ENCODE measurements at places on chromosomes 7 and 10.
A peak's percentile ranks its signal among the peaks of the same experiment; 100 is the strongest.

- peak; percentile 87 for DNase-seq
- H3K36me3 ChIP-seq, result no peaks in the 10 kb centered on the region
- H3K4me1 ChIP-seq, result peaks cover 25% of the 10 kb centered on the region
- H3K27ac ChIP-seq, result peak overlapping the region; percentile 78
- H3K27me3 ChIP-seq, result no peaks in the 10 kb centered on the region
These were observed 282.1 kb downstream of the CCDC3 start for GRCh38 chr10:12719365-12719764.

GRCh38 chr10:17984056-17984455, 32.3 kb downstream of the SLC39A12 start:
- no peaks in the 10 kb centered on the region for H3K27me3 ChIP-seq
- H3K36me3 ChIP-seq, result no peaks in the 10 kb centered on the region
- no peak overlapping the region for H3K27ac ChIP-seq
- no peaks in the 10 kb centered on the region for H3K4me1 ChIP-seq
- no peak for DNase-seq

DNA sequence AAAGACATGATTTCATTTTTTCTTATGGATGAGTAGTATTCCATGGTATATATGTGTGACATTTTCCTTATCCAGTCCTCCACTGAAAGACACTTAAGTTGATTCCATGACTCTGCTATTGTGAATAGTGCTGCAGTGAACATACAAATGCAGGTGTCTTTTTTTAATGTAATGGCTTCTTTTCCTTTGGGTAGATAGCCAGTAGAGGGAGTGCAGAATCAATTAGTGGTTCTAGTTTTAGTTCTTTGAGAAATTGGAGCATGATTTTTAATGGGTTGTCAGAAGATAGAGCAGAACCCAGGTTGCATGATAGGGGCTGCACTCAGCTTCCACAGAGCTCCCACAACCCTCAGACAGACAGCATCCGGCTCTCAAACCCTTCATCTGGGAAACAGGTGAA, 152.9 kb upstream of the PLXDC2 start:
- H3K4me3 ChIP-seq, result no peak overlapping the region
- H3K4me1 ChIP-seq, result peaks cover 14% of the 10 kb centered on the region
- H3K27me3 ChIP-seq, result no peaks in the 10 kb centered on the region
- H3K27ac ChIP-seq, result no peak overlapping the region
- no peaks in the 10 kb centered on the region for H3K36me3 ChIP-seq

DNA sequence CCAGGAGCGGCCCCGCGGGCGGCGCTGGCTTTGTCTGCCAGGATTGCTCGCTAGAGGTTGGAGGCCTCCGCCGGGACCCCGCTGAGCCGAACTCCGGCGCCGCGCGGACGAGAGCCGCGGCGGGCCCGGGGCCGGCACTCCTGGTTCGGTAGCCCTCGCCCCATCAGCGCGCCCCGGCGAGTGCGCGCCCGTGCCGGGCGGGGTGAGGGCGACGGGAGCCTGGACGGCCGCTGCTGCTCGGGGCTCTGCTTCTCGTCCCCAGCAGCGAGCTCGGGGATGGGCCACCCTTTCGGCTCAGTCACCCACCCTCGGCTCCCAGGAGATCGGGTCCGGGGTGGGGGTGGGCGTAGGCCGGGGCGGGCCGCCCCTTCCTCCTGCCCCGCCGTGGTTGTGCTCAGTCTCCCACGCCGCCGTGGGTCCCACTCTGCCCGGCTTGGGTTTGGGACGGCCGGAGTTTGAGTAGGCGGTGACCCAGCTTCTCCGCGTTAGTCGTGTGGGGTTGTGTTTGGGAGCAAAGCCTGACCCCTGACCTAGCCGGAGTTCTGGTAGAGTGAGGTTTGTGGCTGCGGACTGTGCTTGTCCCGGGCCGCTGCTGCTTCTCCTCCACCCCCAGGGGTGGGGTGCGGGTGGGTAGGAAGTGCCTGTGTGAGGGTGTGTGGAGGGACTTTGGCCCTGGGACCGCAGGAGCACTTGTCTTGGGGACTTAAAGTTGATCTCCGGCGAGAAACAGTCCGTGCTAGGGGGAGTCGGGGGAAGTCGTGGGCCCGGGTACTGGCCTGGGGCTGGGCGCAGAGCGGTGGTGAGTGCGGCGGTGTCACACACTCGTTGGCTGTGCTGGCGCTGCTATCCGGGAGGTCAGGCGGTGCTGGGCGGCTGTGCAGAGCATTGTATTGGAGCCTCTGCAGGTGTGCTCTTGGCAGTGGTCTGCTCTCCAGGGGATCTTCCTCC, 677 bp downstream of the TSPAN14 start:
- H3K36me3 ChIP-seq, result no peaks in the 10 kb centered on the region
- peaks cover 60% of the 10 kb centered on the region for H3K4me1 ChIP-seq
- H3K27ac ChIP-seq, result peak overlapping the region; percentile 98
- peak overlapping the region; percentile 98 for H3K4me3 ChIP-seq
- H3K27me3 ChIP-seq, result no peaks in the 10 kb centered on the region
- peak; percentile 50 for DNase-seq

- no peaks in the 10 kb centered on the region for H3K27me3 ChIP-seq
- peaks cover 26% of the 10 kb centered on the region for H3K4me1 ChIP-seq
- H3K27ac ChIP-seq, result peak overlapping the region; percentile 15
- H3K4me3 ChIP-seq, result no peak overlapping the region
These were observed 42.5 kb downstream of the FAM13C start for GRCh38 chr10:59319854-59320253.

GRCh38 chr10:22659866-22660265, 54.5 kb downstream of the PIP4K2A start:
- no peaks in the 10 kb centered on the region for H3K27me3 ChIP-seq
- no peak overlapping the region for H3K27ac ChIP-seq
- peaks cover 8% of the 10 kb centered on the region for H3K4me1 ChIP-seq
- DNase-seq, result no peak
- H3K36me3 ChIP-seq, result no peaks in the 10 kb centered on the region
- H3K4me3 ChIP-seq, result no peak overlapping the region

DNA sequence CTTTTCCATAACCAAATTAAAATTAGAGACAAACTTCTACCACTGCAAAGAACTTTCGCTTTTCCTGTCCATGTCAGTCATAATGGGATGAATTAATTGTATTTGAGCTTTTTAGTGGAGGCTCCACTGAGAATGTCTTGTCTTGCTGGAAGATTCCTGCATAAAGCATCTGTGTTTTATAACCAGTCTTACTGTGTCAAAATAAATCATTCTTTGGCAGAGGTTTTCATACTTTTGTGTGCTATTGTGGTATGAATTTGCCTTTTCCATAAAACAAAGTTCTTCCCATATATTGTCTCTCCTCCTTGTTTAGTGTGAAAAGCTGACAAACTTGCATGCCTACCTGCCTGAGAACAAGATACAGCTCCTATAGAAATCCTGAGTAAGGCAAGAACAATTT, 124.8 kb upstream of the CCDC6 start:
- H3K27ac ChIP-seq, result no peak overlapping the region
- H3K4me1 ChIP-seq, result no peaks in the 10 kb centered on the region
- H3K36me3 ChIP-seq, result no peaks in the 10 kb centered on the region
- H3K27me3 ChIP-seq, result no peaks in the 10 kb centered on the region

DNA sequence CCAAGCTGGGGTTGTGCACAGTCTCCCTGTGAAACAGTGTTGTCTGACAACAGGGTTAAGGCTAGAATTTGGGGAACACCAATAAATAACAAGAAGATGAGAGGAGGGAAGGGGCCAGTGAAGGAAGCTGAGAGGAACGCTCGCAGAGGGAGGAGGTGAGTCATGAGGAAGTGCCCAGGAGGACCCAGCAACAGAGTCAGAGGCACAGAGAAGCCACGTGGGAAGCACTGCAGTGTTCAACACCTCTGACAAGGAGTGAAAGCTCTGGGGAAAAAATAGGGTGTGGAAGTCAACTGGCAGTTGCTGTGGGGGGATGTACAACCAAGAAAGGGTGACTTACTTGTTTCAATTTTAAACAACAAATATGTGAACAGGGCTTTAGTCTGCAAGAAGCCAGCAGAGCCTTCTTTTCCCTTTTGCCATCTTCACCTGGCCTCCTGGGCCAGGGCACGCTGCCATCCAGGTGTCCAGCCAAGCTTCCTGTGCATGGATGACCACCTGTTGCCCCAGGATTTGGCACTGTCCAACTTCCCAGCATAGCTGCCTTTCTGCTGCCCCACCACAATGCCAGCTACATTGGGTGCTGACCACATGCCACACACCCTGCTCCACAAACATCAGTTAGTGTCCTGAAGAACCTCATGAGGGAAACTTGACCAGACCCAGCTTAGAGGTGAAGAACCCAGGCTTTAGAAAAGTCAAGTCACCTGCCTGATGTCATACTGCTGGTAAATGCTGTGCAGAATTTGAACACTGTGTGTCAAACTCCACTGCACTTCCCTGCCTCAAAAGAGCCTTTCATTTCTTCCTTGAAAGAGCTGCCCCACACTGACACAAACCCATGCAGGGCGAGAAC, 69.6 kb downstream of the ATXN7L1 start:
- no peak for DNase-seq
- H3K27ac ChIP-seq, result no peak overlapping the region
- no peaks in the 10 kb centered on the region for H3K27me3 ChIP-seq
- H3K4me3 ChIP-seq, result no peak overlapping the region
- H3K4me1 ChIP-seq, result no peaks in the 10 kb centered on the region
- no peaks in the 10 kb centered on the region for H3K36me3 ChIP-seq

DNA sequence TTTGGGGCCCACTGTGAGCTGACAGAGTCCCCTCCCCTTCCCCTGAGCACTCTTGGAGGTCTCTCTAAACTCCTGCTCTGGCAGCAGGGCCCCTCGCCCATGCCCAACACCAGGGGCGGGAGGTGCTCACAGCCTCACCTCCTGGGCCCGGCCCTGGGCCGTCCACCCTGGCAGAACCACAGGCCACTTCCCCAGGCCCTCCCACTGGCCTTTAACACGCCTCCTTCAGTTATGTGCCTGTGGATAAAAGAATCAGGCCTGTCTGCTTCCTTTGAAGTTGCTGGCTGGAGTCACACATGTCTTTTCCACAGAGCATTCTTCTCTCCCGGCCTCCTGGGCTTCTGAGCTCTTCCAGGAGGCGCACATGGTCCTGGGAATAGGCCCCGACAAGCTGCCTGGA, 10.2 kb downstream of the MYL10 start:
- DNase-seq, result no peak
- H3K27ac ChIP-seq, result no peak overlapping the region
- H3K36me3 ChIP-seq, result no peaks in the 10 kb centered on the region

GRCh38 chr10:121803611-121804010, 124.2 kb downstream of the ATE1 start:
- H3K27ac ChIP-seq, result no peak overlapping the region
- H3K4me1 ChIP-seq, result no peaks in the 10 kb centered on the region
- no peaks in the 10 kb centered on the region for H3K27me3 ChIP-seq
- no peaks in the 10 kb centered on the region for H3K36me3 ChIP-seq

GRCh38 chr10:24751716-24752115, 28.0 kb upstream of the ARHGAP21 start:
- H3K4me3 ChIP-seq, result no peak overlapping the region
- H3K27me3 ChIP-seq, result no peaks in the 10 kb centered on the region
- no peaks in the 10 kb centered on the region for H3K4me1 ChIP-seq
- H3K36me3 ChIP-seq, result no peaks in the 10 kb centered on the region
- no peak overlapping the region for H3K27ac ChIP-seq

GRCh38 chr7:108030516-108030915, 27.6 kb upstream of the LAMB1 start:
- H3K36me3 ChIP-seq, result no peaks in the 10 kb centered on the region
- H3K27ac ChIP-seq, result no peak overlapping the region
- H3K4me1 ChIP-seq, result no peaks in the 10 kb centered on the region
- H3K4me3 ChIP-seq, result no peak overlapping the region
- no peaks in the 10 kb centered on the region for H3K27me3 ChIP-seq

GRCh38 chr7:37930226-37930948, 9.9 kb downstream of the EPDR1 start:
- no peak overlapping the region for H3K27ac ChIP-seq
- H3K36me3 ChIP-seq, result no peaks in the 10 kb centered on the region
- DNase-seq, result no peak
- peaks cover 30% of the 10 kb centered on the region for H3K4me1 ChIP-seq
- H3K27me3 ChIP-seq, result no peaks in the 10 kb centered on the region

DNA sequence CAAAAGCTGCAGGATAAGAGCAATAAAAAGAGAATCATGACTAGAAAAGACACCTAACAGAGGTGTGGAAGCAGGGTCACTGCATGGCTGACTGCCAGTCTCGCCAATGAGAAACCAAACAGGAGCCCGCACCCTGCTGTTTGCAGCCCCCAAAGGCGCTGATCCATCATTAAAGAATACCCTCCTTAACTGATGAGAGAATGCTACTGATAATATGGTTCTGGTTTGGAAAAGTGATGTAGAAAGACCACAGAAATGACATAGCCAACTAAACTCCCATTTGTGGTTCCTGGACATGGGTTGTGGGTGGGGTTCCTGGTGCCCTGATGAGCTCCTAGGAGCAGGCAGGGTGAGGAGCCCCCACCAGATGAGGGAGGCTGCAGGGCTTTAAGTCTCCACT, 207.4 kb downstream of the TNS3 start:
- no peak overlapping the region for H3K4me3 ChIP-seq
- no peaks in the 10 kb centered on the region for H3K36me3 ChIP-seq
- peaks cover 23% of the 10 kb centered on the region for H3K4me1 ChIP-seq
- H3K27me3 ChIP-seq, result no peaks in the 10 kb centered on the region

DNA sequence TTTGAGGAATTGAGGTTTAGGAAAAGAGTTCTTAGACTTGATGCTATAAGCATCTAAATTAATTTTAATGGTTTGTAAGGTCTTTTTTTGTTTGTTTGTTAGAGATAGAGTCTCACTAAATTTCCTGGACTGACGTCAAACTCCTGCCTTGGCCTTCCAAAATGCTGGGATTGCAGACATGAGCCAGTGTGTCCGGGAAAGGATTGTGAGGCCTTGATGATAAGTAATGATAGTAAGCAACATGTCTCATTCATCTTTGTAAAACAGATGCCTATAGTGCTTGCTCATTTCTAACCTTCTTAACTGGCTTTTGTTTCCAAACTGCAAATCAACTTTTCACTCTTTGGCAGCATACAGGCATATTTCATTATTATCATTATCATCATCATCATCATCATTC, 176.0 kb upstream of the KCND2 start:
- H3K4me1 ChIP-seq, result no peaks in the 10 kb centered on the region
- H3K27me3 ChIP-seq, result no peaks in the 10 kb centered on the region
- H3K4me3 ChIP-seq, result no peak overlapping the region
- H3K27ac ChIP-seq, result no peak overlapping the region

DNA sequence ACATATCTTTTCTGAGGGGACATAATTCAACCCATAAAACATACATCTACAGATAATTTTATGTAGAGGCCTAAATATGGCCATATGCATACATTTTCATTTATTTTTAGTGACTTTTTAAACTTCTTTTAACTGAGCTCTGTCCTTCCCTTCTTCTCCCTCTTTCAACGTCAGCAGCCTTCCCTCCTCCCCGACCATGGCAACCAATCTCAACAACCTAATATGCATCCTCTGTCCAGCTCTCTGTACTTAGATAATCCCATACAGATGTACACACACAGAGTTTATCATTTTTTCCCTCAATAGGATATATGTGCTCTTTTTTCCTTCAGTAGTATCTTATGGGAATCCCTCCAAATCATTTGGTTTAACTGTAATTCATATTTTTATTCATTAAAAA, 94.3 kb downstream of the CCDC71L start:
- no peak overlapping the region for H3K27ac ChIP-seq
- H3K36me3 ChIP-seq, result no peaks in the 10 kb centered on the region
- H3K27me3 ChIP-seq, result no peaks in the 10 kb centered on the region

DNA sequence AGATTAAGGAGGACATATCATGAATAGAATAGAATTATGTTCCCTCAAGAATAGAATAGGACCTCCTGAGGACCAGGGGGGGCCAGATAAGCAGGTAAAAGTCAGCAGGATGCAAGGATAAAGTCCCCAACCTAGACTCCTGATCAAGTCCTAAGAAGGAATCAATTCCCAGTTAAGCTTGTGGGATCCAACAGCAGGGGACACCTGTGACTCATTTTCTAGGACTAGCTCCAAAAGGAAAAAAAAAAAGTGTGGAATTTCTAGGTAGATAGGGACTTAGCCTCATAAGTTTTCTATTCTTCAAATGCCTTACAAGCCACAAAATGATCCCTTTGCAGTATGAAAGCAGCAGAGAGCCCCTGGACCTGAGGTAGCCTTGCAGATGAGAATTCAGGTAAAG, 336.2 kb downstream of the WDR11 start:
- H3K4me1 ChIP-seq, result no peaks in the 10 kb centered on the region
- no peak for DNase-seq
- no peaks in the 10 kb centered on the region for H3K27me3 ChIP-seq
- H3K27ac ChIP-seq, result no peak overlapping the region
- H3K4me3 ChIP-seq, result no peak overlapping the region

Measured in tibial artery (tissue), 4 donors.